ENCODE measurements at places on chromosomes 2 and 18.

DNA sequence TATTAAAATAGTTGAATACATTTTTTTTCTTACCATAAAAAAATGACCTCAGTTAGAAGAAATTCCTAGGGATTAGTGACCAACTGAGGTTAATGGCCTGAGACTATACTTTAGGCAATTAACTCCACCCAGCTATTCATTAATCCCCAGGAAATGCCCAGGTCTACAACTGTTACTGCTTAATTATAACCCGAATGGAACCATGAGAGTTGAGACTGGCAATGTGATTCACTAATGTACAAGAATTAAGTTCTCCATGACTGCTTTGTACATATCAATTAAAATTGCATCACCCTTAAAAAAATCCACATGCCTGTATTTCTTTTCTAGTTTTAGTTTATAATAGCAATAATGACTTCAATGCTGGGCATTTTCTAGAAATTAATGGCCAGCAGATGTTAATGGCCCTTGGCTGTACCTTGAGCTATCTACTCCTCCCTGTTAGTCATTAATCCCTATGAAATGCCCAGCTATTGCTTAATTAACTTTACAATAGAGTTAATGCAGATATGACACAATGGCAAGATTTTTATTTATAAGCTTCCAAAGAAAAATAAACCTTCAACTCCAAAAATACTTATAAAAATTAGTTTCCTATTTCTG is 44.1 kb downstream of the ERBB4 start:
- no peak for DNase-seq

DNA sequence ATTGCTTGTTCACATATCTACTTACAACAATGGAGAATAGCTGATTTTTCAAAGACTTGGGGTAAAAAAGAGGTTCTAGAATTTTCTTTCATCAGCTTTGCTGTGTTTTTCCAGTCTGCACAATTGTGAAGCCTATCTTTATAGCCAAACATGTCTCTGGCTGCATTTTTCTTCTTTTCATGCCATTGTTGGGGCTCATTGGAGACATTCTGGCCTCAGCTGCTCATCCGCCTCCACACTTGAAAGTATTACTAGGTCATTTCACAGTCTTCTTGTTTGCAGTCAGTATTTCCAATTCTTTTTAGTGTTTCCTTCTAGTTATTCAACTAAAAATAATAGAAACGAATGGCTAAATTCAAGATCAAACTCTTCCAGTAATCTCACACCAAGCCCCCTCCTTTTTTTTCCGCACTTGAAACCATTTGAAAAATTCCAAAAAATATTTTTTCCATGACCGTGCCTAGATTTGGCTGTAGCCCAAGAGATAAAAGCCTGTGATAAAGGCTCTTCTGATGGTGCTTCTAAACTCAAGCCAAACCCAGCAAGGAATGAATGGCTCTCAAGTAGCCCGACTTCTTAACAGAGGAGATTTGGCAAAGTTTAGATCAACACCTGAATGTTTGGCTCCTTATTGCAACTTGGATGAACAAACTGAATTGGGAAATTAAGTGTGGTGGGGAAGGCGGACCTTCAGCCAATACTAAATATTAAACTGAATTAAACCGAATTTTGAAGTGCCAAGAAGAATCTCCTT is 103.4 kb downstream of the NRP2 start:
- no peak for DNase-seq

DNA sequence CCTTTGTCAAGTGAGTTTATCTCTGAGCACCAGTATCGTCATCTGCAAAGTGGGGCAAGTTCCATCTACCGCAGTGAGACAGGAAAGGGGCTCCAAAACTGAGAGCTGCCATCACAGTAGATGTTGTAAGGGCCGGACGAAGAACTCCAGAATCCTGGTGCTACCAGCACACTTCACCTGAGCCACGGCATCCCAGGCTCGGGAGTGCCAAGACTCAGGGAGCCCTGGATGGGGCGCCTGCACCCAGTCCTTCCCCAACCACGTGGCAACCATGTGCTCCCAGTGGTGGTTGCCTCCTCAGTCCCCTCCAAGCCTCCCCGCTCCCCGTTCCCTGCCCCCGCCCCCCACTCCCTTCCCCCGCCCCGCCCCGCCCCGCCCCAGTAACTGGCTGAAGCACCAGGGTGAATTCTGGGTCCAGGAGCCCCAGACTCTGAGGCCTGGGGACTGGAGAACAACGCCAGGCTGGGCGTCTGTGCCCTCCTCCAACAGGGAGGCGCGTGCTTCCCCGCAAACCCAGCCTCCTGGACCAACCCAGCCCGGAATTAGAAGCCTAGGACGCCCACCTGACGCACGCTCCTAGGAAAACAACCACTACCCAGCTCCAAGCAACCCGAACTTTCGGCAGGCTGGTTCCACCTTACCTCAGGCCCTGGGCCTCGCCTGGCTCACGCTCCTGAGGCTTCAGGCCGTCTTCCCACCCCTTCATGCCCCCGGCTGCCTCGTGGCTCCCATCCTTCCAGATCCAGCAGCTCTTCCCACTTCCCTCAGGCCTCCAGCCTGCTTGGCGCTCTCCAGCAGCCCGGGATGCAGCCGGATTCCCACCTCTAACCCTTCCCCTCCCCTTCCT is 67.6 kb downstream of the LAMA3 start:
- DNase-seq: no peak

DNA sequence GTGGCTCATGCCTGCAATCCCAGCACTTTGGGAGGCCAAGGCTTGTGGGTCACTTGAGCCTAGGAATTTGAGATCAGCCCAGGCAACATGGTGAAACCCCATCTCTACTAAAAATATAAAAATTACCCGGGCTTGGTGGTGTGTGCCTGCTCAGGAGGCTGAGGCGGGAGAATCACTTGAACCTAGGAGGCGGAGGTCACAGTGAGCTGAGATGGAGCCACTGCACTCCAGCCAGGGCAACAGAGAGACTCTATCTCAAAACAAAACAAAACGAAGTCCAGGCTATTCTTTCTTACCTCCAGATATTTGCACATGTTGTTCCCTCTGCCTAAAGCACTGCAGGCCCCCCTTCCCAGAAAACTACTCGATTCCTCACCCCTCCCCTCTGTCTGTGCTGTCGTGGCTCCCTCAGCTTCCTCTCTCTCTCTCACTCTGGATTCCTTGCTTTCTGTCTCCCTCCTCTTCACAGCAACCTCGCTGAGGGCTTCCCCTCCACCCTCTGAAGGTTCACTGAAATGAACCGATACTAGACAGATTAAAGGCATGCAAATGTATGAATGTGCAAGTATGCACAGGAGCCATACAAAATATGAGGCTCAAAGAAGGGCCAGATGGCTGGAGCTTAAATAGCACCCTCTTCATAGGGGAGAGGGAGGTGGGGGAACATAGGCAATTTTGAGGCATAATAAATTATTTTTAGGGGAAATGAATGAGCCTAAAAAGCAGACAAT is 18.5 kb downstream of the TMEM177 start:
- no peak for DNase-seq

DNA sequence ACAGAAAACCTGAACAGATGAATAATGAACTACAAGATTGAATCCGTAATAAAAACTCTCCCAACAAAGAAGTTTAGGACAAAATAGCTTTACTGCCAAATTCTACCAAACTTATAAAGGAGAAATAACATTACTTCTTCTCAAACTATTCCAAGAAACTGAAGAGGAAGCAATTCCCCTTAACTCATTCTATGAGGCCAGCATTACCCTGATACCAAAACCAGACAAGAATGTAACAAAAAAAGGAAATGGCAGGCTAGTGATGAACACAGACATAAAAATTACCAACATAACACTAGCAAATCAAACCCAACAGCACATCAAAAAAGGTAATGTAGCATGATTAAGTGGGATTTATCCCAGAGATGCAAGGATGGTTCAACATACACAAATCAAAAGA is 213.7 kb upstream of the FOSL2 start:
- DNase-seq: no peak

- DNase-seq: no peak
These were observed 101.3 kb downstream of the PID1 start for GRCh38 chr2:229169751-229170150.

All from mammary epithelial cell (primary cell).